H9 (cell line): ENCODE measurements at places on chromosomes 2 and 18.

DNA sequence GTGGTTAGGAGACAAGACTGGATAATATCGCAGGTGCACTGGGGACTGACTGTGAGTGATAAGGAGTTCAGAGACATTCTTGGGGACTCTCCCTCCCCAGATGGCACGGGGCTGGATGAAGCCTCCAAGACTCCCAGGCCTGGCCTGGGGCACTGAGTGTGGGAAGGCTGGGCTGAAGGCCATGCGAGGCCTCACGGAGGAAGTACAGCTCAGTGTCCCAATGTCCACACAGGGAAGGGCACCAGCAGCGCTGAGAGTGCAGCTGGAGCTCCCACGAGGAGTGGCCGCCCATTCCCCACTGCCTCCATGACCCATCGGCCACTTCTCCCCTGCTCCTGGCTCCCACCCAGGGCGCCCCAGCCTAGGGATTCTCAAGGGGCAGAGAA is 6.5 kb downstream of the MFSD2B start:
- DNase-seq: no peak

- DNase-seq: no peak
These were observed 108.3 kb upstream of the NOSTRIN start for GRCh38 chr2:168694173-168694572.

- no peak for DNase-seq
These were observed 24.3 kb upstream of the VIT start for GRCh38 chr2:36672199-36672598.

DNA sequence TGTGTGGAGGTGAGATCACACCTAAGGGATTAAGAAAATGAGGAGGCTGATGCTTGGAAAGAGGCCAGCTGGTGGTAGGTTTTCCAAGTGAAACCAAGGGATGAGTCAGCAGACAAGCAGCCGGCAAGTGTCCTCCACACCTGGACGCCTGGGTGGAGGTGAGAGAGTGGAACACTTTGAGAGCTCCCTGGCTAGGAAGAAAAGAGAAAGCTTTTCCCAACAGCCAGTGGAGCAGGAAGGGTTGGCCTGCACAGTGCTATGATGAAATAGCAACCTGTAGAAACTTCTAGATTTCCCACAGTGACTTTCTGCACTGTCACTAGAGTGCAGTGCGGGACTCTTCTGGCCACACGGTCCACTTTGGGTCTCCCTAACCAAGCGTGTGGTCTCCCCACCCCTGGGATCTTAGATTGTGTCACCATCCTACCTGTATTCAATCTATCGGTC is 19.6 kb upstream of the IL37 start:
- DNase-seq: no peak

GRCh38 chr18:45880876-45881558 is 55.5 kb downstream of the SIGLEC15 start:
- DNase-seq: no peak
